ENCODE measurements at places on chromosomes 1 and 21. TPM values are rescaled to one million over a fixed set of nuclear protein-coding genes. Genes with fewer than 3 reads are reported as not detected.

GRCh38 chr1:201122321-201122957 is 4.5 kb downstream of the ASCL5 start:
- DNase-seq: no peak

DNA sequence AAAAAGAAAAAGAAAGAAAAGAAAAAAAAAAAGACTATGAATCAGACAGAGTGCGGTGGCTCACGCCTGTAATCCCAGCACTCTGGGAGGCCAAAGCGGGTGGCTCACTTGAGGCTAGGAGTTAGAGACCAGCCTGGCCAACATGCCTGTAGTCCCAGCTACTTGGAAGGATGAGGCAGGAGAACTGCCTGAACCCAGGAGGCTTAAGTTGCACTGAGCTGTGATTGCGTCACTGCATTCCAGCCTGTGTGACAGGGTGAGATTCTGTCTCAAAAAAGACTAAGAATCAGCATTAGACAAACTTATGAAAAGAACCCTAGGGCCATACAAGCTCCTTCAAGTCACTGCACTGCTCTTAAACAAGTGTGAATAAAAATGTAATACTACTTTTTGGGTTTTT is 16.9 kb downstream of the PSMB4 start:
- no peak for DNase-seq

GRCh38 chr1:162256287-162256686 is 120.4 kb downstream of the SPATA46 start:
- DNase-seq: no peak

- no peak for DNase-seq
These were observed 3.5 kb upstream of the KRTAP10-4 start for GRCh38 chr21:44569861-44570517.

- no peak for DNase-seq
These were observed 65.5 kb downstream of the SCCPDH start for GRCh38 chr1:246789454-246790339.

- DNase-seq: no peak
These were observed 70.0 kb downstream of the PRKAA2 start for GRCh38 chr1:56715156-56715555.

GRCh38 chr1:113282008-113282892 is 108.1 kb upstream of the MAGI3 start:
- DNase-seq: no peak

GRCh38 chr1:45887156-45887842 is 83.9 kb downstream of the MAST2 start:
- no peak for DNase-seq

The TFF2 gene
- not detected for total RNA-seq

The KRTAP7-1 gene
- not detected for total RNA-seq

The PBX1 gene
- 91.1 TPM for total RNA-seq

The PHGDH gene
- 204 TPM for total RNA-seq

The TRIM63 gene
- not detected for total RNA-seq

The IFI44L gene
- total RNA-seq: not detected
